Naive thymus-derived CD4-positive, alpha-beta T cell (primary cell): ENCODE measurements at places on chromosomes 2 and 18. TPM values are rescaled to one million over a fixed set of nuclear protein-coding genes. Genes with fewer than 3 reads are reported as not detected.

DNA sequence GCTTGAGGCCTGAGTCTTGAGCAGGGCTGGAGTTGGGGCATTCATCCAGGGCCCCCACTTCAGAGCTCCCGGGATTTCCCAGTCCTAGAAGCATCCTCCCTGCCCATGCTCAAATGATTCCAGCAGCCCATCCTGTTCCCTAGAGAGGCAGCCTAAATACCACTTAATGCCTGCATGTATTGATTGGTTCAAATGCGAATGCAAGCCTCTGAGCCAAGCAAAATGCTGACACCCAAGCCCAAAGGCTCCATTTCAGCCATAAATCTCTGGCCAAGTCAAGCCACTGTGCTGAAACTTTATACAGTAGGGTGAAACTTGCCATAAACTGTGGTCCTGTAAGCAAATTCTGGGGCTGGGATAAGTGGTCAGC lies 279.8 kb downstream of the CLIP4 start:
- DNase-seq = no peak

DNA sequence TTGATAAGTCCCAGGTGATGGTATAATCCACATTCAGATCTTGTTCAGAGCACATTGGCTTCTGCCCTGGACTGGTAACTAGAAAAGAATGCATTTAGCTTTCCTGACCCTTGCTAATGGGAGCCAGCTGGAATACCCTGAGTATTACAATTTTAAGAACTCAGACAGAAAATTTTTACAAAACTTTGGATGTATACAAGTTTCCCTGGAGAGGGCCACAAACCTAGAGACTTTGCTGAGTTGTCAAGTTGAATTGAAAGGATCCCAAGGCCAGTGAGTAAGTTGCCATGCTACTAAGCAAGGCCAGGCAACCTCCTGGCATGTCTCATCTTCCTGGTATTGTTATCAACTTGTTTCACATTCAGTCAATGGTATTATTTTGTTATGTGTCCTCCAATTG lies 20.0 kb upstream of the NABP1 start:
- DNase-seq = no peak

DNA sequence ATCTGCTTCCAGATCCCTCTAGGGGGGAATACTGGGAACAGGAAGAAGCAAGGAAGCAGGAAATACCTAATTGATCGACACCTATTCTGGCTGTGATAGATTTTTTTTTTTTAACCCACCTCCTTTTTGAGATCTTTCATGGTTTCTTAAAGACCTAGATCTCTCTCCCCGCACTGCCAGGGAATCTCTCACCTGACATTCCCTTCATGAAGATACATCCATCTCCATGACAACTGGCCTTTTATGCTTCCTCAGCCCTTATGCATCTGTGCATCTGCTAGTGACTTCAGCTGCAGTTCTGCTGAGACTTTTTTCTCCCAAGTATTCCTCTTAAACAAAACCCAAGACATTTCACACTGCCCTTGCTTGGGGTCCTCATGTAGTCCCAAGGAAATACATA lies 21.1 kb upstream of the CPO start:
- DNase-seq = no peak

DNA sequence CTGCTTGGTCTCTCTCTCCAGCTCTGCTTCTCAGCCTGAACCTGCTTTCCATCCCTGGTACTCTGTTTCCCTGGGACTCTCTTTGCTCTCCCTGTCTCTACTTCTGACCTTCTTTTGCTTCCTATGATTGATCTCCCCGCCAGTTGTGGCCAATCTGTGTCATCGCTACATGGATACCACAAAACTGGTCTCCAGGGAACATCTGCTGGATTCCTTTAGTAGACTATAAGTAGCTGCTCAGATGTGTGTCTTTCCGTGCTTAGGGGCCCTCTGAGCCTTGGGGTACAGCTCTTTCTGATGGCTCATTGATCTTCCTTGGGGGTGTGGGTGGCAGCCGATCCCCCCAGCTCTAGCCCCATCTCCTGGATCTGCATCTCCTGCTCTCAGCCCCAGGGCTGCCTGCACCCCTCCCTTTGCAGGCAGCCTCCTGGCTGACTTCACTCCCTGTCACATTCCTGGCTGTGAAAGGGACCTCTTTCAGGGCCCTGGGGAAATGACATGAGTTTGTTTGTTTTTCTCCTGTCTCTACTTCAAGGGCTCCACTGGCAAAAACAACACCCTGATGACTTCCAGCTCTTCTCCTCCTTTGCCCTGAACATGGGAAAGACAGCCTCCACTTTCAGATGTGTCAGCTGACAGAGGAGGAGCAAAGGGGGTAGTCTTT lies 333.7 kb downstream of the CYP26B1 start:
- DNase-seq = no peak

DNA sequence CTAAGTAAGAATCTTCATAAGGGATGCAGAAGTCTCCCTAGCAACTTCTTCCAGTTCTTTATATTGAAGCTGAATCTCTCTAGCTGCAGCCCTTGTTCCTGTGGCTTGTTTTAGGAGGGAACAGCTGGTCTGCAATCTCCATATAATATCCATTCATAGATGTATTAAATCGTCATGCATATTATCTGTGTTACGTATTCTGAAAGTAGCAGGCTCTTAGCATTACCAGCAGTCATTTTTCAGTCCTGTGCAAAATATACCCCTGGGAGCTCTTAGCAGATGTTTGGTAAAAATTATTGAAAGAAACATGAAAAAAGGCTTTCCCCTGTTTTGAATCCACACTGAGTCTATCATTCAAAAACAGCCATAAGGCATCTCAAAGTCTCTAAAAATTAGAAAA lies 385.3 kb downstream of the IRS1 start:
- DNase-seq = no peak

DNA sequence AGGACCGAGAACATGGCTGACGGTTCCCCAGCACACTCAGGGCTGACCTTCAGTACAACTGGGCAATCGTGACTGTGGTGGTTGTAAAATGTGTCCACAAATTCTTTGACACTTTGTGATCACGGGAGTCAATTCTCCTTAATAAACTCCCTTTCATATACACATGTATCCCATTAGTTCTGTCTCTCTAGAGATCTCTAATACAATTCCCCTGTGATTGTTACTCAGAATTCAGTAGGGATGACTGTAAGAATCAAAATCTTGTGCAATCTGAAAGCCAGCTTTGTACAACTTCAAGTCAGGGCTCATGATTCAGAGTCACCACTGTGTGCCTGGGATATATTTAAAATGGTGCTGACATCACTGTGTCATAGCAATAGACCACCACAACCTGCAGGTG lies 89.5 kb upstream of the LMAN1 start:
- DNase-seq = no peak

GRCh38 chr2:38038682-38039081 lies 37.3 kb downstream of the CYP1B1 start:
- DNase-seq = no peak

DNA sequence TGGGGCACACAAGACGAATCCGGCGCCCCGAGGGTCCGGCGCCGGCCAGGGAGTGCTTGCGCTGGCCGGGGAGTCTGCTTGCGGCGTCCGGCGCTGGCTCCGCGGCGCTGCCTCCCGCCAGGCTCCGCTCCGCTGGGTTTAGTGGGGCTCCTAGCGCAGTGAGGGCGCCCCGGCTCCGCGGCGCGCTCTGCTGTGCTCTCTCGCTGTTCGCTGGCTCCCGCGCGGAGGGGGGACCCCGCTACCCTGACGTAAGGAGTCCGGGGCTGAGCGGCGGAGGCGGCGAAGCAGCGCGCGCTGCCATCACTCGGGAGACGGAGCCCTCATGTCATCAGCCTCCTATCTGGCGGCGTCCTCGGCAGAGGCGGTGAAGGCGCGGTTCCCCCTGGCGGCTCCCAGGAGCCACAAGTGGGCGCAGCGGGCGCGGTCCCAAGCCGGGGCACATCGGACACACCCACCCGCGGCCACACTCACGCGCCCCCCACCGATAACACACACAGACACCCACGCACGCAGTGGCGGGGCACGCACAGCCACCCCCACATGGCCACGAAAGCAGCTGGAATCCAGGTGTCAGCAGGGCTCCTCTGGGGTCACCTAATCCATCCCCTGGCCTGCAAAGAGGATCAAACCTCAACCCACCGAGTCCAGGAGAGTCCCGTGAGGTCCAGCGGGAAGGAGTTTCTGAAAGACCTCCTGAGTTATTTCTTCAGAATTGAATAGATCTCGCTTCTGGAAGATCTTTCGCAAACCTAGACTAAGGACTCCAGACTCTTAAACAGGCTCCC lies at the start of gene C1QL2:
Gene C1QL2, minus strand, starts transcription at position 189 of the 785 bp plus-strand sequence. CDS start 482 bp downstream, outside the sequence.
- DNase-seq = no peak

DNA sequence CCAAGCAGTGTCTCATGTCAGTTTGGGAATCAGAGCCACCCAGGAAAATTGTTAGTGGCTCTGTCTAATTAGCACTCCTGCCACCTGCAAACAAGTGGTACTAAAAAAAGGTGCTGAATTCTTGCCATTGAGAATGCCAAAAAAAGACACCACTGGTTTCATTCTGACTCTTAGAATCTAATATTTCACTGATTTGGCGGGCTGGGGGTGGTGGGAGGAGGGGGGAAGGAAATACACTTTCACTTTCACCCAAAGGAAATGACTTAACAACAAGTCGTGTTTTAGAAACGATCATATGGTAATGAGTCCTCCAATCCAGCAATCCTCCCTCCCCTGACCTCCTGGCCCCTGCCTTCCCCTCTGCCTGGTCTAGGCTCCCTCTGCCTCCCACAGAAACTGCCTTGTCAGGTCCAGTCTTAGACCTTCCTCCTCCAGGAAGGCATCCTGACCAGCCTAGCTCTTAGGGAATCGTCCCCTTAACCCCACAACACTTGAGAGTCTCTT lies 4.4 kb upstream of the KLHL29 start:
- DNase-seq = no peak

- DNase-seq = no peak
These were observed 86.5 kb downstream of the ACTR3 start for GRCh38 chr2:113976277-113976928.

GRCh38 chr18:51430538-51430937 lies 233.1 kb upstream of the MEX3C start:
- no peak for DNase-seq

DNA sequence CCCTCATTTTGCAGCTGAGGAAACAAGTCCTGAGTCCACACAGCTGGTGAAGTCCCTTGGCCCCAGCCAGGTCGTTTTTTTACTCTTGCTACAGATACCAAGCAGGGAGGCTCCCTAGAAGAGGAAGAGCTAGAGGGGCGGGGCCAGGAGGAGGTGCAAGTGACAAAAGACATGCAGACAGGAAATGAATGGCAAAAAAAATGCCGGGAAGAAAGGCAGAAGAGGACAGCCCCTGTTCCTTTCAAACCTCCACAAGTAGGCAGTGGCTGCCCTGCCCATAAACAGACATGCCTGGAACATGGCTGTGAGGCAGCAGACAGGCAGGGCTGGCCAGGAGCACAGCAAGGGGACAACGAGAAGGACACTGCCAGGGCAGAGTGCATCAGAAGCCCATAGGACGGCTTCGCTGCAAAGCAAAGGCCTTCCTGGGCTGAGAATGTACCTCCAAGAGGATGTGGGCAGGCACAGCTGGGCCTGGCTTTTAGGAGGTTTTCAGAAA lies 108.7 kb downstream of the ZBTB7C start:
- DNase-seq = no peak

DNA sequence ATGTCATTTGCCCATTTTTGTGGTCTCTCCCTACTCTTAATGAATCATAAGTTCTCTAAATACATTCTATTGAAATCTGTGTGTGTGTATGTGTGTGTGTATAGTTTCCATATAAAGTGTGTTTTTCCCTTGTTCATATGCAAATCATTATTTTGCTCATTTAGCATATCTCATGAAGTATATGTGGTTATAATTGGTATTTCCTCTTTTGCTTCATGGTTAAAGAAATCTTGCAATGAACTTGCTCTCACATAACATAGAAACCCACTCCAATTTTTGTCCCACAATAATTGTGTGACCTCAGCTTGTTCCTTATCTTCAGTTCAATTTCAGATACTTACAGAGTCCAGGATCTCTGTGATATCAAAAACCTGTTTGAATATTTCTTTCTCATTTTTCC lies 1.2 kb downstream of the CPO start:
- no peak for DNase-seq

DNA sequence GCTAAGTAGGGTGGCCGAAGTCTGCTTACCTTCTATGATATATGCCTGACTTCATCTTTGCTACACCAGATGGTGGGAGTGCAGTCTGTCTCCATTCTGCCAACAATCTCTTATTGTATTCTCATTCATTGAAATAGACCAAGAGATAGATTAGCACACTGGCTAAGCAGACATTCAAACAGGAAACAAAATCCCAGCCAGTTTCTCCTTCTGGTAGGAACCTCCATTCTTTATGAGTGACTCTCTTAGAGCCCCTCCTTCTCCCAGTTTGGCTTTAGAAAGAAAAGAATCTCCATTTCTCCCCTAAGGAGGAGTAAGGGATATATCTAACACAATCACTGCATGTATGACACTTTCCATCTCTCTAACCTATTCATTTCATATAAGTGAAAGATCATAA lies 118.9 kb upstream of the COL5A2 start:
- no peak for DNase-seq

DNA sequence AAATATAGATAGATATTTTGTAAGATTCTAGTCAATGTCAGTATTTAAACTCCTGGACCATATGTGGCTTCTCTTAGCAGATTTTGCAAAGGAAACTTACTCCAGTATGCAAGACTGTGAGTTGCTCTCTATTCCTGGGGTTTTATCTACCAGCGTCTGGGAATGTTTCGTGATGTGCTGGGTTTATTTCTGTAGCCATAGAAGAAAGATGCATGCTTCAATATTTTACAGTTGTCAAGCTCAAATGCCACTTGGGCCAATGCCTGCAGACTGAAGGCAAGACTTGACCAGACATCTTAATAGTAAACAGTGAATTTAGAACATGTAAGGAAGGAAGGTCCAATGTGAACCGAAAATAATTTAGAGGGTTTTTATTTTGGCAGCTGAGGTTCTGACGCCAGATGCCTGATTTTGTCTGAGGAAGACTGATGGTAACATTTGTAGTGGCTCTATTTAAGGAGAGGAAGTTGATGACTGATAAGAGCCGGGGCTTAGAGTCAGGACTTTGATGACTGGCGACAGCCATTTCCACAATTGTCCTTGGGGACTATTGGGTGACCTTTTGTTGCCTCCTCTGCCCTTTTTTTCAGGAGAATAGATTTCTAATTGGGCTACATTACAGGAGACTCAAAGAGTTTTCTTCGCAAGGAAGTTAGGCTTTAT lies 154.3 kb downstream of the RAPGEF4 start:
- no peak for DNase-seq

- DNase-seq = no peak
These were observed 172.0 kb downstream of the INHBB start for GRCh38 chr2:120517751-120518469.

- no peak for DNase-seq
These were observed 746 bp upstream of the POLR1B start for GRCh38 chr2:112541315-112542122.

GRCh38 chr2:106798826-106799552 lies 87.0 kb downstream of the ST6GAL2 start:
- no peak for DNase-seq

DNA sequence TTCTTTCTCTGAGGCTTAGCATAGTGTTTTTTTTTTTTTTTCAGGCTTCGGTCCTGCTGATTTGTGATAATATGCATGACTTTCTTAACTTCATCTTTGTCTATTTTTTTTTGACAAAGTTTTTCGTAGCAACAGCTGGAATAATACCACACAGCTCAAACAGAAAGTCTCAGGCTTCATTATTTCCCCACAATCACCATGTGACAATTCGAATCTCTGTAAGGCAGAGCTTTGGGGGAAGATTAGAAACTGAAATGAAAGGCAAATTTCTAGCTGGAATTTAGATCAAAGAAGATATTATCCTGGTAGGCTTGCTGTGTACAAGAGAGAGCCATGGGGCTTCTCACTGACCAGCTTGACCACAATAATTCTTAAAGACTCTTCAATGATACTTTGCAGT lies 12.2 kb upstream of the CD28 start:
- no peak for DNase-seq

The ZNF512 gene
- 64.6 TPM for total RNA-seq

The CAPN14 gene
- total RNA-seq = 0.18 and 0.24 TPM in 2 replicates

The CGREF1 gene
- total RNA-seq = 3.2 and 3.5 TPM in 2 replicates

The NETO1 gene
- not detected for total RNA-seq

The ASXL3 gene
- not detected for total RNA-seq
